Activated CD8-positive, alpha-beta memory T cell treated with anti-CD3 and anti-CD28 coated beads for 1 hour (primary cell): ENCODE measurements at places on chromosomes 4 and X.
A peak's percentile ranks its signal among the peaks of the same experiment; 100 is the strongest.

DNA sequence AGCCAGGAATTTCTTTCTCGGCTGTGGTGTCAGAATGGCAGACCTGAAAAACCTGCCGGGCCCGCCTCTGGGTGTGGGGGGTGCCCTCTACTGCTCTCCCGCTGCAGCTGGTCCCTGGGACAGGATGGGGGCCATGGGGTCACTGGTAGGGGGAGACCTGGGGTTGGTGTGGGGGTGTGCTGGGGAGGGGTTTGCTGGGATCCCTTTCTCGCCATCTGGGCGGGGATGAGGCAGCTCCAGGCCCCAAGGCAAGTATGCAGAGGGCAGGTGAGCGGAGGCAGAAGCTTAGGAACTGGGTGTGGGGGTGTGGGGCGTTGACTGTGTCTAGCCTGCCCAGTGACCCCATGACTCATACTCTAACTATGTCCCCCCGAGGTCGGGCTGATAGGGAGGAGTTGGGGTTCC is 884 bp downstream of the CCDC120 start:
- no peak for DNase-seq

- no peak for DNase-seq
Observed at GRCh38 chr4:102757681-102758080, 3.1 kb downstream of the MANBA start.

GRCh38 chr4:87848622-87849351 is 16.0 kb downstream of the MEPE start:
- no peak for DNase-seq

GRCh38 chrX:20409991-20410390 is 143.3 kb upstream of the RPS6KA3 start:
- no peak for DNase-seq

GRCh38 chr4:108276690-108277089 is 108.0 kb upstream of the LEF1 start:
- no peak for DNase-seq

GRCh38 chr4:138821331-138821730 is 194.2 kb upstream of the NOCT start:
- no peak for DNase-seq

DNA sequence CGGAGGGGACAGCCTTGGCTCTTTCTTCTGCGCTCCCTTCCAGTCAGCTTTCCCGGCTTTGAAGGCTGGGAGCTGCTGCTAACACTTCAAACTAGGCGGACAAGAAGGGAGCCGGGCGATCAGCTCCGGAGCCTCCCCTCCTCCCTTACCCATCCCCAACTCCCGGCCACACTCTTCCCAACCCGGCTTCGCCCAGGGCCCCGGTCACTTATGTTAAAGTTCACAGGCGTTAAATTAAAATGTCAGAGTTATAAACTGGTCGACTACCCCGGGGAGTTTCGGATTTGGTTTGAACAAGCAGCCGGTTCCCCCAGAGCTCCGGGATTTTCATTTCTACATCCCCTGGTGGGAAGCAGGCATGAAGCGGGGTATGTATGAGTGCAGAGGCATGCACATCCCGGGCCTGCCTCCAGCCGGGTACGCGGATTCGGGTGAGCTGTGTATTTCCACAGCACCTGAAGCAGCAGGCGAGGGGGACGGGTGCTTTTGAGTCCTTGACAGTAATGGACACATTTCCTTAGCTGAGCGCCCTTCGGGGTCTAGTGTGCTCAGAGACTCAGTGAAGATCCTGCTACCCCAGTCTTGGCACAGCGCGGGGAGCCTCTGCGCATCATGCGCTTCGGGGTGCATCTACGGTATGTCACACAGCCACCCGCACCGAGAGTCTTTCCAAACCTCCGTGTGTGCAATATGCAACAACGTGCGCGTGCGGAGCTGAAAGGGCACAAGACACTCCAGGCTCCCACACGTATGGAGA is 880 bp downstream of the UNC5C start:
- no peak for DNase-seq

DNA sequence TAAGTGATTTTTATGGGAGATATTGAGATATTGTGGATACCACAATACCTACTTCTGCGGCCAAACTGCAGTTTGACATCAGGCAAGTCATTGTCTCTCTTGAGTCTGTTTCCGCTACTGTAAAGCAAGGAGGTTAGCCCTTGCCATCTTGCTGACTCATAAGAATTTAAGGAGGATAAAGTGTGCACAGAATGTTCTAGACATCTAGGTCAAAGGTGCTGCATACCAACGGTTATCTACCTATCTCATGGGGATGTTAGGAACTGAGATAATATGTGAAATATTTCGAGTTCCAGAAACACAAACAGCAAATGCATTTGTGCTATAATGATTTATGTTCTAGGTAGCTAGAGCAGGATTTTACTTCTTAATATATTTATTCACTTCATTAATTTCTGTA is 211.5 kb upstream of the NR3C2 start:
- no peak for DNase-seq

DNA sequence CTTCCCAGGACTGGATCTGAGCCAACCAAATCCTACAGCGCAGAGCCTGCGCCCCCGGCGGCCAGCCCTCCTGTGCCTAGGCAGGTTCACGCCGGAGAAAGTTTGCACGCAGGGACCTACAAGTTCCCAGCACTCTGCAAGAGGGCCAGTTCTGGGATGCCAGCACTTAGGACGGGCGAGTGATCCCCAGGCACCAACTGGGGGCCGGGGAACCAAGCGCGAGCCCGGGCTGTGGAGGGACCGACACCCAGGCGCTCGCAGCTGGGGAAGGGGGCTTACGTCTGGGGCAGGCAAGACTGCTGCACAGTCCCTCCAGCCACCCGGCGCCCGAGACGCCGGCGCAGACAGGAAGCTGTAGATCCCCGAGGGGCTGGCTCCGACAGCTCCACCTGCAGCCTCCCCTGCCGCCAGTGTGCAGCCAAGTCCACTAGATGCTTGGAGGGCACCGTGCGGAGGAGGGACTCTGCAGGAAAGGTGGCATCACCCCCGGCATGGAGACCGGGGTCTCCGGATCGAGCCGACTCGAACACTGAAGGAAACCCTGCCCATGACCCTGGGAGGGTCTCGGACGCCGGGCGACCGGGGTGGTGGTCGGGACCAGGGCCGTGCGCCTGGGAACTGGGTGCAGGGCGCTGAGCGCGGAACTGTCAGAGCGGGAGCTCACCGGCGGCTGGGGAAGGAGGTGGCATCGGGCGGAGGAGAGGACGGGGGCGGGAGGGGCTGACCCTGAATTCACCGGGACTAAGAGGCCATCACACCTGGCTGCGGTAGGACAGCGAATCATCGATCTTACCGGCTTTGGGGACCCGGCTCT is 566 bp downstream of the CORIN start:
- DNase-seq: no peak

DNA sequence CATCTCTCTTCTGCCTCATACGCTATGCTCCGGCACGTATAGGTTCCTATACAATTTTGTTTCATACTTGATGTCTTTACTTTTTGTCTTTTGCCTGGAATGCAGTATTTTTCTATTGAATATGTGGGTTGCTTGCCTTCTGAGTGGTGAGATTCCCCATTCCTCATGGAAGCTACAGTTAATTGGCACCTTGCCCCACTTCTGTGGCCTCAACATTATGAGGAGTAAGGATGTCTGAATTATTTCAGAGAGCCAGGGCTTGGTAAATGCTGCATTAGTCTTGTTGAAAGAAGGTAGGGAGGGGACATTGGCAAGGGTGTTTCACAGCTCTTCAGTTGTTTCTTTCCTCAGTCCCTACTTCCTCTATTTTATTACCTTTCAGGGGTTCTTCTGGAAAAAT is 23.0 kb downstream of the CDKL5 start:
- DNase-seq: no peak

- peak; percentile 10 for DNase-seq
Observed at GRCh38 chr4:152500800-152501434, 35.0 kb downstream of the FBXW7 start.
